ENCODE measurements at places on chromosomes 12 and 14.
A peak's percentile ranks its signal among the peaks of the same experiment; 100 is the strongest.

DNA sequence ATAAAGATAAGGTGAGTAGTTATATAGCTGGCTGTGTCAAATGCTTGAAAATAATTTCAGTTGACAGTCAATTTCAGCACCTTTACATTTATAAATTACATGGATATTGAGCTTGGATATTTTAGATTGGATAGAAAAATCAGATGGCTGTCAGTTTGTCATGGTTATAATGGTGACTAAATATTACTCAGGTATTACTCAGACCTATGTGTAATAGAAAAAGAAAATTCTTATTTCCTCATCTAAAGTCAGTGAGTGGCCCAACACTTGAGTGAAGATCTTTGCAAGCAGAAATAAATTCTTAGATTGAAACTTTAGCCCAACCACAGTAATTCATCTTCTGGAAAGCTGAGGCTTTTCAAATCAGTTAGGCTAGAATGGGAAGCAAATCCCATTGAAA, 354.4 kb downstream of the NAV3 start:
- DNase-seq = peak; percentile 83

DNA sequence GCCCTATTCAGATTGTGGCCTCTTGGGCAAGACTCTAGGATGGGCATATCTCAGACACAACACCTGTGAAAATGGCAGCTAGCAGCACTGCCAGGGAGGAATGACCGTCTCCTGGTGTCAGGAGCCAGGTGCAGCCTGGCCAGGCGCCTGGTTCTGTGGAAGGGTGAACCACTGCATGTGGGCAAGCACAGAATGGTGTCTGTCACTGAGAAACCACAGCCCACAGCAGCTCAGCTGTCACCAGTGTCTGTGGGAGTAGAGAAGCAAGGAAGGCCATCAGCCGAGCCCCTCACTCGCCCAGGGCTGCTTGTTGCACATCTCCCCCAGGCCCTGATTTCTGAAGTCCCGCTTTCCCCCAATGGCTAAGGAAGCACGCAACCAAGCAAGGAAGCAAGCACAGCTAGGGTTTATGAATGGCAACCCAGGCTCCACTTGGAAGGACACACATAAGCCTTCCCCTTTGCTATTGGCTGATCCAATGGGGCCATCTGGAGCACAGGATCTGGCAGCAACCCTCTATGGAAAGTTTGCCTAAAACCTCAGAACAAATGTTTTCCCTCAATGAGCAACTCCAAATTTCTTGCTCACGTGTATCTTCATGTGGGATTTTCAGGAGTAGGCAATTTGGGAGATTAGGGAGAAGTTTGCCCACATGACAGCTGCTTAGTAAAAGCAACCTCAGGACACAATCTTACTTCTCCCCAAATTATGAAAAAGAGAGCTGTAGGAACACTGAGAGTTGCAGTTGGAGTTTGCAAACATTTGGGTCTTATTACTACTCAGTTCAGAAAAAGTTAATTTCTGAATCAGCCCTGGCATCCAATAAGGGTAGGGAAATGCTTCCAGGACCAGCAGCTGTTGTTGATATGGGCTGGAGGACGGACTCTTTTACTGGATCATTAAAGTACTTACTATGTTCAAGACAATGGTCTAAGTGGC, 44.7 kb downstream of the GPHB5 start:
- DNase-seq = peak; percentile 29

DNA sequence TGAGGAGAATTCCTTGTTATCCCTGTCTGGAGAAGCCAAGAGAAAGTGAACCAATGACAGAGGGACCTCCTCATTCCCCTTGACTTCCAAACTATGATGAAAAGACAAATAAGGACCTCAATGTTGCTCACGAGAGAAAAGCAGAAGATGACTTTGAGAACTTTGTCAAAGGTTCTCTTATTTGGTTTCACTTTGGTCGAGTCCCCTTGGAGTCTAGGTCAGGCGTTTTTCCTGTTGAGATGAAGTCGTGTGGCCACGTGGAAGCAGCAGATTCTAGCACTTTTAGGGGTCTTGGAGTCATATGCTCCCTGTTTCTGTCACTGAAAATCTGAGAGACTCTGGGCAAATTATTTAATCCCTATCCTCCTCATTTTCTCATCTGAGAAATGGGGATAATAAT, 33.8 kb upstream of the COL2A1 start:
- no peak for DNase-seq

DNA sequence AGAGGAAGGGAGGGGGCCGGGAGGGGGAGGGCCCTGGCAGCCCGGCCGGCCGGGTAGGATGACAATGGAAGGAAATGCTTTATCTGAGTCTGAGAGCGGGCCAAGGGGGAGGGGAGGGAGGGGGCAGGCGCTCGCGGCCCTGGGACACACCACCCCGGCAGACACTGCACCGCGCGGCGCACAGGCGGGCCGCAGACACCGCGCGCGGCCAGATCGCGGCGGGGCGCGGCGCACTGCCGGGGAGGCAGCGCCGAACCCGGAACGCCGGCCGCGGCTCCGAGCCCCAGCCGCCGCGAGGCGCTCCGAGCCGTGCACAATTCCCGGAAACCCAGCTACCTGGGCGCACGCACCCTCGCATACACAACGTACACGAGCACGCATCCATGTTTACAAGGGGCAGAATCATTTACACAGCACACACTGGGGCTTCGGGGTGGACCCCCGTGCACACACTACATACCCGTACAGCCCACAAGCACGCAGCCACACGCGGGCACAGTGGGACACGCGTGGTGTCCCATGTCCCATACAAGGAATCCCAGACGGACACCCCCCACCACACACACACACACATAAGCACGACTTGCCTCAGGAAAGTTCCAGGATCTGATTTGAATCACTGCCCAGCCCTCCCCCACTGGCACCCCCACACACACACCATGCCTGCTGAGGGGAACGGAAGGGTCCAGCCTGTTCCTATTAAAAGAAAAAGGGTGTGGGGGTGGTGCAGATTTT, at the start of gene HDAC7:
Gene HDAC7, minus strand, starts transcription at position 8 of the 735 bp plus-strand sequence. CDS start 118 bp downstream, outside the sequence.
- DNase-seq = peak; percentile 77

GRCh38 chr14:25086821-25087396, 37.0 kb upstream of the STXBP6 start:
- no peak for DNase-seq

DNA sequence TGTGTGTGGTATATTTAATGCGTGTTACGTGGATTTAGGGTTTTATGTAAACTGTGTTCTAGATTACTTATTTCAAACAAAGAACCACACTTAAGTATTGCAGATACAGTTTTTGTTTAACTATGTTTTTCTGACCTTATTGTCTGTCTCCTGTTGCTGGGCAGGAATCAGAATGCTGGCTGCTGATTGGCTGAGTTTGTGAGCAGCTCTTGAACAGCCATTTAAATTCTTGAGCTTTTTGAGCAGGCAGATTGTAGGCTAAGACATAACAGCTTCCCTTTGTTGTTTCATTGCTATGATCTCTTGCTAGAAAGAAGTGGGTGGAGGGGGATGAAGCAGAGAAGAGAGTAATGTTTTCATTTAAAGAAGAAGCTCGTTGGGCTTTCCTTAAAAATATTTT, 52.2 kb downstream of the ATF7IP start:
- peak; percentile 93 for DNase-seq

GRCh38 chr12:5505751-5506150, 73.8 kb downstream of the NTF3 start:
- DNase-seq = no peak

GRCh38 chr12:43425361-43425760, 126.6 kb downstream of the ADAMTS20 start:
- no peak for DNase-seq

All from fibroblast of mammary gland (primary cell).